Spinal cord (tissue), 10 donors: ENCODE measurements at places on chromosomes 11 and 22. TPM values are rescaled to one million over a fixed set of nuclear protein-coding genes. Genes with fewer than 3 reads are reported as not detected.

DNA sequence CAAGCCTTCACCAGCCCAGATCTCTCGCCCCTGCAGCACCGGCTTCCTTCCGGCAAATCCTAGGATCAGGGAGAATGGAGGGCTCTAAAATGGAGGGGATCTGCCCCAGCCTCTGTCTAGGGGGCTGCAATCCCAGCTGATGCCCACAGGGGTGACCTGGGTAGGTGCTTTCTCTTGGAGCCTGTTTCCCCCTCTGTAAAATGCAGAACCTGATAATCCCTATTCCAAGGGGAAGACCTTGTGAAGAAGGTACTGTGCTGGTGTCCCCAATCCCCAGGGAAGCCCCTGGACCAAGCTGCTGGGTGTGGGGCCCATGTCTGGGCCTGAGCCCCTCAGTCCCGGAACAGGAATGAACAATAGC lies 2.8 kb downstream of the EMID1 start:
- DNase-seq: no peak

DNA sequence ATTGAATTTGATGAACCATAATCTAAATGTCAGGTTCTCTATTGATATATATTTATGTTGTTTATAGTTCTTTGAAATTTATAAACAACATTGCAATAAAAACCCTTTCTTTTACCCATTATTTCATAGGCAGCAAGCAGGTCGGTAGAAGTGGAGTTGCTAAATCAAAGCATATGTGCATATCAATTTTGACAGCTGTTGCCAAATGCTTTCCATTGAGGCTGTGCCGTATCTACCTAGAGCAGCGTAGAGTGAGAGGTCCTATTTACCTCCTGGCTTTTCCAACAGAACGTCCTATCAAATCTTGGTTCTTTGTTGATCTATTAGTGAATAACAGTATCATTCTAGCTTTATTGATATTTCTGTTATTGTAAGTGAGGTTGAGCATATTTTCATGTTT lies 77.5 kb upstream of the SLC22A12 start:
- no peak for DNase-seq

The MFNG gene
- total RNA-seq: 3.6 TPM

DNA sequence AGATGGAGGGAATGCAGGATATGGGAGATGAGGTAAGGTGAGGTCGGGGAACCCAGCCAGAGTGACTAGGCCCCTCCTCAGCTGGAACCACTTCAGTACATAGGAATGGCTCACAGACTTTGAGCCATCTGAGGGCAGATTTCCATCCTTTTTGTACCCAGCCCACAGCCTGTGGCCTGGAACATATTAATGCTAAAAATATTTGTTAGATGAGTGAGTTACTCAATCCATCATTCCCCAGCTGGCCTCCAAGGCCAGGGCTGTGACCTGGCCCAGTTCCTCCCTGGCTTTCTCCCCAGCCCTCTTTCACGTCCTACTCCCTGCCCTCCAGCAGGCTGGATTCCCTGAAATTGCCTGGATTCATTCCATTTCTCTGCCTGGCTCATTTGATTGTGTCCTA lies 57.2 kb upstream of the PRDM11 start:
- DNase-seq: no peak

GRCh38 chr11:65135633-65136145 lies 1.4 kb upstream of the SYVN1 start:
- no peak for DNase-seq

The TTC28 gene
- total RNA-seq: 39.6 TPM

- DNase-seq: no peak
Observed at GRCh38 chr11:107953446-107953845, 25.2 kb downstream of the RAB39A start.

The OR6T1 gene
- not detected for total RNA-seq

GRCh38 chr11:6229911-6230310 lies 4.5 kb downstream of the FHIP1B start:
- DNase-seq: no peak

- DNase-seq: no peak
Observed at GRCh38 chr11:126766440-126766839, 234.1 kb downstream of the KIRREL3 start.

GRCh38 chr11:125645871-125646270 lies 20.9 kb downstream of the CHEK1 start:
- no peak for DNase-seq

- no peak for DNase-seq
Observed at GRCh38 chr11:134950692-134951304, 538.8 kb upstream of the B3GAT1 start.

The KRTAP5-11 gene
- not detected for total RNA-seq

- DNase-seq: no peak
Observed at GRCh38 chr11:121508449-121508848, 55.7 kb upstream of the SORL1-AS1 start.

The RIBC2 gene
- total RNA-seq: 9.3 TPM

DNA sequence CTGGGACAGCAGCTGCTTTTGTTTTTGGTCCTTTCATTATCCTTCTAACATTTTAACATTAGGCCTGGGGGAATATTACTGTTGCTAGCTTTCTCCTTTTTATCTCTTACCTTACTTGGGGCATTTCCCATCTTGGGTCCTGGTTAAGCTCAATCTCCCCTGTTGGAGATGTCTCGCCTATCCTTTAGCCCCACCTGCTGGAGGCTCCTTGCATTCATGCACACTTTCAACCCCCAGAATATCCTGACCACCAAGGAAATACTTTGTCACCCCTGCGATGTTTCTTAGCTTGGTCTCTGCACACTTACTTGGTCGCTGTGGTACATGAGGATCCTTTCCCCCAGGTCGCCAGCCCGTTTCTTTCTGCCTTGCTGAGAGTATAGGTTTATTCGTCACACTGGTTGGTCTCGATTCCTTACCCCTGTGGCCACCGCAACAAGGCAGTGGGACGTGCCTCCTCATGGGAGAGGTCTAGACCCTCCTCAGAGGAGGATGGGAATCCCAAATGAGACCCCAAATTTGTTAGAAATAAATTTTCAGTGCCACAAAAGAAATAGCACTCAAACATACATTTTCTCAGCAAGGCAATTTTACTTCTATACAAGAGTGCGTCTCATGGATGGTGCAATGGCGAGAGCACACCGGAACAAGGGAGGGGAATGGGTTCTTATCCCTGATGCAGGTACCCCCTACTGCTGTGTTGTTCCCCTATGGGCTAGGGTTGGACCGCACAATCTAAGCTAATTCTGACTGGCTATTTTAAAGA lies 5.4 kb upstream of the TXN2 start:
- peak; percentile 40 for DNase-seq

- DNase-seq: peak; percentile 49
Observed at GRCh38 chr11:16356057-16356760, at the start of gene SOX6. TSS of gene SOX6 (minus strand) at chr11:16356546. CDS start at chr11:16341248, 15,298 bp downstream.

The ACTN3 gene
- 0.10 TPM for total RNA-seq

The TIMM8B gene
- 73.3 TPM for total RNA-seq

DNA sequence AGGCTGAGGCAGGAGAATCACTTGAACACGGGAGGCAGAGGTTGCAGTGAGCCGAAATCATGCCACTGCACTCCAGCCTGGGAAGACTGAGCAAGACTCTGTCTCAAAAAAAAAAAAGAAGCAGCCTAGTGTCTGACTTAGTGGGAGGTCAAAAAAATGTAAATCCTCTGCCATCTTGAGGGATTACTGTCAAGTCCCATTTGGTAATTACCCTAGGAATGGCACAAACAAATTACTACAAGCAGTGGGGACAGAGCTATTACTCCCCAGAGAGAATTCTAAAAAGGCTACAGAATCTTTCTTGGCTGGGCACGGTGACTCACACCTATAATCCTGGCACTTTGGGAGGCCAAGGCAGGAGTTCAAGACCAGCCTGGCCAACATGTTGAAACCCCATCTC lies 3.8 kb downstream of the SERPING1 start:
- DNase-seq: no peak

The PVALB gene
- 10.0 TPM for total RNA-seq

DNA sequence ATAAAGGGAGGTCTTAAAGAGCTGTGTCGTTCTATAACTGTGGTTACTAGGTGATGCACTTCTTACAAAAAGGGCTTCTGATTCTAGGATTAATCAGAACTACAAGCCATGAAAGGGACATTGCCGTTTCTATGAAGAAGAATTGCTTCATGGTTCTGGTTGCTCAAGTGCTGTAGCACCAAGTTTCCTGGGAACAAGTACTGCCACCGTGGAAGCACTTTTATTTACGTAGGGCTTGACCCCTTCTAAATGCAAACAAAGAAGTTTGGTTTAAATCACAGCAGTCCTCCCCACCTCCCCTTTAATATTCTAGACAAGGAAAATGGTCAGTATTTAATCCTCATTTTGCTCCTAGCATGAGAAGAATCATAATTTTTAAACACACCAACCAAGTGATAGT lies 9.8 kb downstream of the YAP1 start:
- no peak for DNase-seq

DNA sequence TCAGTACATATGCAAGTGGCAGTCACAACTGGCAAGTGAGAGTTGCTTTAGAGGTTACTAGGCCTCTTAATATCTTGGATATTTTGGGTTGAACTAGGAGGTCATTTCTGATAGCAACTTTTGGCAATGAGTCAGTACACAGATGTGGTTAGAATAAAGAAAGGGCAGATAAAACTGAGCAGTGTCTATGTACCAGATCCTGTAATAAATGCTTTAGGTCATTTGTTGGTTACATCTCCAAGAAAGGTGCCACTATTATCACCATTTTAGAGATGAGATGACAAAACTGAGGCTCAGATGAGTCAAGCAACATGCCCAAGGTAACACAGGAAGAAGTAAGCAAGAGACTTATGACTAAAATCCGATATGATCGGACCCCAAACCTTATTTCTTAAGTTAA lies 25.0 kb downstream of the MAML2 start:
- no peak for DNase-seq

The SLC43A1 gene
- 5.3 TPM for total RNA-seq

The SOX10 gene
- 41.4 TPM for total RNA-seq

The MAPK8IP2 gene
- 19.8 TPM for total RNA-seq

GRCh38 chr22:44428941-44429830 lies 68.8 kb downstream of the RTL6 start:
- no peak for DNase-seq

GRCh38 chr11:12508151-12508751 lies 130.9 kb downstream of the PARVA start:
- peak; percentile 24 for DNase-seq

DNA sequence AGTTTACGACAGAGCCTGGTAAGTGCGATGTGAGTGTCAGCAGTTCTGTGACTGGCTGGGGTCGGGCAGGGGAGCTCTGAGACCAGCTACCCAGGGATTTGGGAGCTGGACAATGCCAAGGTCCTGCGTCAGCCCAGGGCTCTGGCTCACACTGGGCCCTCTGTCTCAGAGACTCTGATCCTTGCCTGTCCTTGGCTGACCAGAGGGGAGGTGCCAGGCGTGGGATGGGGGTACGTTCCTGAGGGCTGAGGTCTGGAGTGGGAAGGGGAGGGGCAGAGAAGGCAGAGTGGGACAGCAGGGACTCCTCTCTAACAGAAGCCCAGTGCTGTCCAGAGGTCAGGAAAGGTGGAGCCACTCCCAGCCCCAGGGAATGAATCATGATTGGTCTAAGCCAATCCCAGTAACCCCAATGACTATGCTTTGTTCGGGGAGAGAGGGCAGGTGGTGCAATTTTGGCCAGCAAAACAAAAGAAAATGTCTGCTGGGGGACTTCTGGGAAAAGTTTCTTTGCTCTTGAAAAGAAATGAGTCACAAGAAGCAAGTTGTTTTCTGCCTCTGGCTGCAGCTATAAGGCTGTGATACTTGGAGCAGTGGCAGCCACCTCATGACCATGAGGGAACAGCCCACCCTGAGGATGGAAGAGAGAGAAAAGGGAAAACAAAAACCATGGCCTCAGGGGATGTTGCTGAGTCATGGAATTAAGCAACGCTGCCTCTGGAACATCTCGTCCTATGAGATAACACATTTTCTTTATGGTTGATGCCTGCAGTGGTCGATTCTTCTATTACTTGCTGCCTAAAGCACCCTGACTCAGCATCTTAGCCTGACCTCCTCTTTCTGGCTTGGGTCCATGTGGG lies 108.3 kb downstream of the CHST1 start:
- DNase-seq: no peak

- no peak for DNase-seq
Observed at GRCh38 chr11:16787035-16787742, 48.7 kb downstream of the C11orf58 start.

GRCh38 chr11:32109138-32109537 lies 18.3 kb downstream of the RCN1 start:
- DNase-seq: no peak

The KRTAP5-2 gene
- not detected for total RNA-seq

- no peak for DNase-seq
Observed at GRCh38 chr11:89267660-89268302, 90.1 kb downstream of the TYR start.

The TMA7B gene
- not detected for total RNA-seq

DNA sequence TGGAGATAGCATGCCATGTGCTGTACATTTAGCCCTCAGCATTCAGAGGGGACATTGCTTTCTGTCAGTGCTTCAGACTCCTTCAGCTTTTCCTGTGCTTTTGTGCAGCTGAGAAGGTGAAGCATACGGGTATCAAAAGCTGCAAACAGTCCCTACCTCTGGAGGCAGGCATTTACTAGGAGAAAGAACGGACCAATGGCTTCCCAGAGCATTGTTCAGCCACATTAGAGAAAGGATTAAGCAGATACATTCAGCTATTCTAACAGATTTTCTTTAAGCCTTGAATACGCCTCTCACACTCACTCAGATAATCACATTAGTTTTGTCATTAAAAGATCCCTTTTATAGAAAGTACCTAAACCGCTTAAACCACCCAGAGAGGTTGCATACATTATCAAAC lies 80.7 kb upstream of the FAM181B start:
- no peak for DNase-seq

The LRRC4C gene
- 25.6 TPM for total RNA-seq

- DNase-seq: peak; percentile 59
Observed at GRCh38 chr11:2378527-2379210, 1.6 kb downstream of the CD81 start.
